Adipocyte (in vitro differentiated cells): ENCODE measurements at places on chromosomes 5 and 9.

DNA sequence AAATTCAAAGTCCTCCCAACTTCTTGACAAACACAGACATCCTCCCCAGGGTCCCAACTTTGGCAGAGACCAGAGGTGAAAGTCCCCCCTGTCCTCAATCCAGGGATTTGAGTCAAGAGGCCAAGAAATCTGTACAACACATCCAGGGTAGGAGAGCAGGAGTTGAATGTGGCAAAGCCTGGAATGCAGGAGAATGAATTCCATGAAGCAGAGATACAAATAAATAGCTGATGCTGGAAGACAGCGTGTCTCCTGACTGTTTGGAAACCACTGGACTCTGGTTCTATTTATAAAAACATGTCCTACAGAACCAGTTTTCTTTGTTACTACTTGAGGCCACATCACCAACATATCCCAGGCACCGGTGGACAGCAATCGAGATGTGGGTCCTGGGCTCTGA, 43.7 kb upstream of the SLIT3 start:
- DNase-seq = peak; percentile 42

GRCh38 chr9:118059484-118060278, 355.5 kb downstream of the TLR4 start:
- peak; percentile 20 for DNase-seq

- DNase-seq = no peak
These were observed 96.4 kb downstream of the CFAP90 start for GRCh38 chr5:7754490-7754889.

DNA sequence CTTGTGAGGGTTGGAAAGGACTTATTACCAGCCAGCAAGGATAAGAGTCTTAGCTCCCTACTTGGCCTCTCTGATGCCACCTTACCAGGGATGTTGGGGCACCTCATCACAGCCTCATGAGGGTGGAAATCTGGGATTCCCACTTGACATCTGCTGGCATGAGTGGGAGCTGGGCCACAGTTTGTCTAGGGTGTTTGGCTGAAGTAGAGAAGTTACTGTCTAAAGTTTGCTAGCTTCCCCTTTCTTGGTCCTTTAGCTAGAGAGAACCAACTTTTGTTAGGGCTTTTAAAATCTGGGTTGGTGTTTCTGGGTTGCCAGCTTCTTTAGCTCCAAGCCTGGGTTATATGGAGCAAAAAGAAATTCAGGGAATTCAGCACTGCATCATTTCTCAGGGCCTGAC, 57.5 kb upstream of the GNA14 start:
- DNase-seq = no peak

DNA sequence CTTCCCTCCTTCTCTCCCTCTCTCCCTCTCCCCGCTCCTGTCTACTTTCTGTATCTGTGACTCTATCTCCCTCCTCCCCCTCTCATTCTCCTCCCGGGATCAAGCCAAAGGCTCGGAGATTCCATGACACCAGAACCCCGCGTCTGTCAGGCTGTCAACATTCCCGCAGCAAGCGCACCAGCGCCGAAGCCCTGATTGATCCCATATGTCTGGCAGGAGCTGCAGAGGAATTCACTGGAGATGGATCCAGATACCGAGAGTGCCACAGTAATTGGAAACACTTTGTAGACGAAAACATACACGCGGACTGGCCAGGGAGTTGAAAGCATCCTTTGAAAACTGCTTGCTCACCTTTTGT, 300 bp upstream of the SVEP1 start:
- peak; percentile 94 for DNase-seq

DNA sequence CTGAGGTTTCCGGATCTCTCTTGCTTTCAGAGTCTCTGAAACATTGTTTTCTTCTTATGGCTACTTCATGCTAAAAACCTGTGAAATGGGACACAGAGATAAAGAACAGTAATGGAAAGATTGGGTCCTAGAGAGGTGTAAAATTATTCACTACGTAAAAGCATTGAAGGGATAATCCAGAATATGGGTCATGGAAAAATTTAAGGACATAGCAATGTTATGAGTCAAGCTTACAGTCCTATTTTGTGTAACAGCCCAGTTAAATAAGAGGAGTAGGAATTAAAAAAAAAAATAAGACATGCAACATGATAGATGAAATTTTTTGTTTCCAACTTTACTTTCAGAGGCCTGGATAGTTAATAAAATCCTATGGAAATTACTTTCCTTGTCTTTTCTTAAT, 61.9 kb upstream of the ELL2 start:
- peak; percentile 75 for DNase-seq

DNA sequence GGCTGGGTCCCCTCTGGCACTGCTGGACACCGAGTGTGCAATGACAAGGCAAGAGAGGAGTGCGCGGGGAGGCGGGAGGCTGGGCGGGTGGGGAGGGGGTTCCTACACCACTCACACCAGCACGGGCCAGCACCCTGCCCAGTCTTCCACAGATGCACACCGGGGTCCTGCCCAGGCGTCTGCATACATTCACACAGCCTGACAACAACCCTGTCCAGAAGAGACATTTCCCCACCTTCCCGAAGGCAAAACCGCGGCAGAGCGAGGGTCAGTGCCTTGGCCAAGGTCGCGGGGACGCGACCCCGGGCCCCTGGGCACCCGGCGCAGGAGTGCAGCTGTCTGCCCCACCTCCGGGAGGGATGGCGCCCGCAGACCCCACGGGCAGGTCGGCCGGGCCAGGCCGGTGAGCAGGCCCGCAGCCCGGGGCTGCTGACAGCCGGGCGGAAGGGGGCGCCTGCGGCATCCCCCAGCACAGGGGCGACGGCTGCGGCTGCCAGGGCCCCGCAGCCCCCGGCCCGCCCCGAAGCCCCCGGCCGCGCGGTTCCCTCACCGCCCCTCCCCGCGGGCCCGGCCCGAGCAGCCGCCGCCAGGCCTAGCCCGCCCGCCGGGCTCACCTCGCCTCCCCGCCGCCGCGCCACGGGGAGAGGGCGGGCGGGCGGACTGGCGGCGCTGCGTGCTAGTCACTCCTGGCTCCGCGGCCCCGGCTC, 496 bp downstream of the MAPK9 start:
- peak; percentile 32 for DNase-seq

DNA sequence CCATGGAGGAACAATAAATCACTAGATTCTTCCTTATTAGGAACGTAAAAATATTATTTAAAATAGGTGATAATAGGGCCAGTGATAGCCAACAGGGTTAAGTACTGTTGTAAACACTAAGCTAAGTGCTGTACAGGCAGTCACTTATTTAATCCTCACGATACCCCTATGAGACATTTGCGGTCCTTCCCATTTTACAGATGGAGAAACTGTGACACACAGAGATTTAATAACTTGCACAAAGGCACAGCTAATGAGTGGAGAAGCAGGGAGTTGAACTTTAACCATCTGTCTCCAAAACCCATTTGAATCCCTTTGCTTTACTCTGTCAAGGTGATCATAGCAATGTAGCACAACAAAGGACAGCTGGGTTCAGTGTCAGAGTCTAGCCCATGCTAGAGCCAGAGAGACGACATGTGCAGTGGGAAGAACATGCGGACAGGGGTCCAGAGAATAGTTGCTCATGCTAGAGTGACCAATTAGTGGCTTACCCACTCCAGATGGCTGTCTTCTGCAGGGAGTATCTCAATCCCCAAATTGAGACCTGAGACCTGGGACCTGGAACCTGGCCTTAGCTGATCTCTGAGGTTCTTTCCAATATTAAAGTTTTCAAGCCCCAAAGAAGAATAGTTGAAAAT, 28.9 kb downstream of the STXBP1 start:
- no peak for DNase-seq

DNA sequence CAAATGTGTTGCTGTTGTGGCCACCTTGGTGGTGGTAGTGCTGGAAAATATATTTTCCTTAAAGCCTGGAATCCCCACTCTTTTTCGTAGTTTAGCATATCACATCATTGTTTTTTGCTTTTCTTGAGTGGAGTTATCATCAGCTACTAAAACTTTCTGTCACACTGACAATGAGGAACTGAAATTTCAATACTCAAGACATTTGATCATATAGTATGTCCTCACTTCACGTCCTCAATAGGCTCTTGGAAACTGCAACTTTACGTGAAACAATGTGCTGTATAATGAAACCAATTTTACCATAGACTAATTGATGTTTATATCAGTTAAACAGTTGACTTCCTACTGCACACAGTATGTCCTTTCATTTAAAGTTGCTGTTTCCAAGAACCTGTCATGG, 265.8 kb downstream of the ADGRV1 start:
- DNase-seq = no peak

GRCh38 chr5:37494756-37495155, 115.6 kb downstream of the WDR70 start:
- DNase-seq = peak; percentile 7

- DNase-seq = peak; percentile 68
These were observed 76.6 kb upstream of the SPTLC1 start for GRCh38 chr9:92191801-92192200.

GRCh38 chr5:159910207-159910842, 6.0 kb upstream of the ADRA1B start:
- no peak for DNase-seq

DNA sequence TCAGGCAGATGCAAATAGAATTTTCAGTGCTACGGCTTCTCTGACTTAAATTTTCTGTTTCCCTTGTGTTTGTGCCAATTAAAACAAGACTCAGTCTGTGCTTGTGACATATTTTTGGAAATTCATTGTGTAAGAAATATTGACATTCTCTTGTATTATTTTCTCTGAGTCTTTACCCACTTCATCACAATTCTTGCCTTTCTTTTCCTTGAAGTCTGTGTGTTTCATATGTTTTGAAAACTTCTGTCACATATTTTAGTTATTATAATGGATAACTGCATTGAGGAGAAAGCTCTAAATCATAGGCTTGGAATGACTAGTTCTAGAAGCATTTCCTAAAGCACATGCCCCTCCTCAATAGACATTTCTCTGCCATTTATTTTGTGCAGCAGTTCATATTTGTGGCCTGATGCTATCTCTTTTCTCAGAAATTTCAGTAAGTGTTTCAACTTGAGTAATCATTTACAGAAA, 206.6 kb downstream of the PALM2AKAP2 start:
- DNase-seq = peak; percentile 91

DNA sequence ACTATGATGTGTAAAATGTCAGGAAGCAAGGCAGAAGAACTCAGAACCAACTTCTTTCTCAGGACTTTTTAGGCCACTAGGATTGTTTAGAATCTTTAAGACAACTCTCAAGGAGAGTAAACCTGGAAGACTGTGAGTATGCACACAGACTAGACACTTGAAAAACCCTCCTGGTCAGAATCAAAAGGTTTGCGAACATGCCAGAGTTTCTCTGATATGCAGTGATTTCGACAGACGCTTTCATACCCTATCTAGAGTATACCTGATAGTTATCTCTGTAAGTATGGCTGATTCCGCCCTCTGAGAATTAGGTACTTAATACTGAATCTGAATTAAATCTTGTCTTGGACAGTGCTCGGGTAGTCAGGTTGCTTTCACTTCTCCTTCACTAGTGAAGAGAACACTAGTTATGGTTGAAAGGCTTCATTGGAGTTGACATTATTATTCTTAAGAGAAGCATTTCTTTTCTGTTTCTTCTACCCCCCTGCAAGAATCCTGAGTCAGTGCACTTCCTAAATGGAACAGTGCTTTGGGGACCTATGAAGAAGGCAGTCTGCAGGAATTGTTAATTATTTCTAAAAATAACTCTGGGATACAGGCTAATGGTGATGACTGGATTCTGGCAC, 158.1 kb downstream of the HACD4 start:
- peak; percentile 37 for DNase-seq

DNA sequence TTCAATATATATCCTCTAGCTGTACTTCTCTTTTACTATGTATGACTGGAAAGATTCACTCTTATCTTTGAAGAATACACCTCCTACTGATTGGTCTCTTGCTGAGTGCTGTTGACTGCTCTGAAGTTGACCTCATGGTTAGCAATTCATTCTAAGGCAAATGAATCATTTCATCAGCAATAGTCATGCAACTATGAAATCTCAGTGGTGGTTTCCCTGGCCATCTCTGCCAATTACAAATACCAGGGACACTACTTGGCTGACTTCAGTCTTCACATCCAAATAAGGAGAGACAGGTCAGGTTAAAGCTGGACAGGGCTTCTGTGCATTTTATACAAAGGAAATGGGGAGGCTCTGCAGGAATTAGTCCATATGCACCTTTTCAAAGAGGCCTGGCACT, 333.5 kb upstream of the ACTBL2 start:
- DNase-seq = peak; percentile 90

GRCh38 chr5:79416499-79416898, 97.4 kb downstream of the HOMER1 start:
- peak; percentile 42 for DNase-seq

GRCh38 chr9:114225561-114226212, 70.3 kb downstream of the COL27A1 start:
- DNase-seq = no peak

- peak; percentile 17 for DNase-seq
These were observed 65.8 kb downstream of the DOCK2 start for GRCh38 chr5:169702693-169703481.

- no peak for DNase-seq
These were observed 250.9 kb downstream of the CD180 start for GRCh38 chr5:66945389-66946349.

- DNase-seq = no peak
These were observed 8.3 kb downstream of the BAG1 start for GRCh38 chr9:33256236-33256635.

GRCh38 chr9:33129251-33129885, 37.8 kb downstream of the B4GALT1 start:
- DNase-seq = no peak

DNA sequence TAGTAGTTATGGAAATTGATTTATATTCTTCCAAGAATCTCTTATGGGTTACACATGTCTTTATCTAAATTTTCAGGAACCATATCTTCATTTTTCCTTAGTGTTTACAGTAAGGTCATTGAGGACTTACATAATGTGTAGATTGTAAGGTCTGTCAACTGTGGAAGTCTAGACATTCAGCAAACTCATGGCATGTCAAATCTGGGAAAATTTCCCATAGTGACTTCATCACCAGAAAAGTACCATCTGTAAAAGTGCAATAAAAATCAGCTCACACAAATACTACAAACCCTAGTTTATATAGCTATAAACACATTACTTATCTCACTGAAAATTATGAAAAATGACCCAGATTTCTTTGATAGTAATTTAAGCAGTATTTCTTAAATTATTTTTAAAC, 419.4 kb downstream of the MTRR start:
- peak; percentile 0 for DNase-seq

GRCh38 chr5:75152860-75153259, 83.8 kb downstream of the ANKRD31 start:
- no peak for DNase-seq

DNA sequence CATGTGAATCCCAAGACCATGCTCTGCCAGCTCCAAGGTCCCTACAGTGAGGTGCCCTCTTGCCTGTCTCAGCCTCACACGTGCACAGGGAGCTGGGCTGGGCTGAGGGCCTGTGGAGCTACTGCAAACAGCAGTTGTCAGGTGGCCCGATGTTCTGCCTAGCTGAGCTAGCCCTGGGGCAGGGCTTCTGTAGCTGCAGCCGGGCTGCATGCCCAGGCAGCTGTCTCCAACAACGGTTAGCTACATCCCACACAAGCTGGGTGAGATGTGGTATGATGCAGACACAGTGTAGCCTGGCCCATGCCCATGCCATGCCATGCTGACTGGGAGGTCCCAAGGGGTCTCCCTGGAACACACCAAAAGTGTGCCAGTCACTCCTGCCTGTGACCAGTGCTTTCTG, 62.0 kb downstream of the MACROH2A1 start:
- peak; percentile 47 for DNase-seq
